WTC11 (cell line): ENCODE measurements at places on chromosomes 3 and 15. TPM values are rescaled to one million over a fixed set of nuclear protein-coding genes. Genes with fewer than 3 reads are reported as not detected.
A peak's percentile ranks its signal among the peaks of the same experiment; 100 is the strongest.

GRCh38 chr15:85976102-85976501 is 103.6 kb upstream of the AGBL1 start:
- H3K27ac ChIP-seq = no peak overlapping the region
- H3K36me3 ChIP-seq = no peaks in the 10 kb centered on the region
- DNase-seq = no peak
- H3K4me3 ChIP-seq = no peak overlapping the region

The RHCG gene
- total RNA-seq = 0.23 to 0.37 TPM (median 0.31 TPM) in 3 replicates

DNA sequence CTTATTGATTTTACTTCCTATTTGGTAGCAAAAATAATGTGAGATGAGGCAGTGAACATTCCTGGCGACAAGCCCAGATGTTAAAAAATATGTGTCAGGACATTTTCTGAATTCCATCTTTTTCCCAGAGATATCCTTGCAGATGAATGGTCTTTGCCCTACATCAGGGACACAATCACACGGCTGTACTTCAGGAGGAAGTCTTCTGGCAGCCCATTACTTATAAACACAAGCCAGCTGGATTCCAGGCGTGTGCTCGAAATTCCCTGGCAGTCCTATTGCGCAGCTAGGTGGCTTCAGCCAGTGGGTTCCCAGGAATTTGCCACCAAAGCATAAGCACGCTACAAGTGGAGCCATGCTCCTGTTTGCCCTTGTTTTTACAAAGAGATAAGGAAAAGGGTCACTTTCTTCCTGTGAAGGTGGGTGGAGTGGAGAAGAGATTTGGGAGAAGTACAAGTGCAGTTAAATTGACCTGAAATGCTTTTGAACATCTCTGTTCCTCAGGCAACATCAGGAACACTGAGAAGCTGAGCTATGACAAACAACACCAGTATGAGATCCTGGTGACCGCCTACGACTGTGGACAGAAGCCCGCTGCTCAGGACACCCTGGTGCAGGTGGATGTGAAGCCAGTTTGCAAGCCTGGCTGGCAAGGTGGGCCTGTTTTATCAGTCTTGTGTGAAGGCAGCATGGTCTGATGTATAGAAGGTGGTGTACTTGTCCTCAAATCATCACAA is 257.1 kb upstream of the TRIM42 start:
- H3K36me3 ChIP-seq = no peaks in the 10 kb centered on the region
- H3K4me1 ChIP-seq = peaks cover 25% of the 10 kb centered on the region
- DNase-seq = no peak
- peaks cover 12% of the 10 kb centered on the region for H3K27me3 ChIP-seq

The RASL12 gene
- 5.6 to 6.8 TPM (median 6.5 TPM) in 3 replicates for total RNA-seq

- no peak overlapping the region for H3K4me3 ChIP-seq
- H3K36me3 ChIP-seq = peaks cover 4% of the 10 kb centered on the region; the same call in 1 of the 2 replicates
- no peak for DNase-seq
- no peaks in the 10 kb centered on the region for H3K27me3 ChIP-seq
- no peak overlapping the region for H3K27ac ChIP-seq
Observed at GRCh38 chr3:42718338-42718737, 15.7 kb upstream of the HHATL start.

- no peak for DNase-seq
- H3K27ac ChIP-seq = no peak overlapping the region
- peaks cover 5% of the 10 kb centered on the region; the same call in 1 of the 2 replicates for H3K36me3 ChIP-seq
- H3K4me3 ChIP-seq = no peak overlapping the region
- peaks cover 3% of the 10 kb centered on the region; the same call in 1 of the 2 replicates for H3K27me3 ChIP-seq
Observed at GRCh38 chr15:28060005-28060404, 39.1 kb downstream of the OCA2 start.

The C3orf49 gene
- not detected in 3 replicates for total RNA-seq

DNA sequence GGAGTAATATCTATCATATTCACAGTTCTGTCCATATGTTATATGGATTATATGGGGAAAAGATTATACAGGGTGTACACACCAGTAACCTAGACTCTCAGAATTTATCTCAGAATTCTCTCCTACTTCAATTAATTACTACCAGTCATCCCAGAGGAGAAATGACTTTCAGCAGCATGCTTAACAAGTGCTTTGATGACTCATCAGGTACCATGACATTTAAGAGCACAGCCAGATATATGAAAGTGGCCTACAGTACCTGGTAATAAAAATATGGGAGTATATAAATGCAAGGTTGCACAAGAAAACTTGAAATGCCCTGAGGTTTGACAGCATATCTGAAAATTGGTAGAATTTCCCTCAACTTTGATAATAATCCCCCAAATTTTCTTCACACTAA is 1273.0 kb downstream of the OTOL1 start:
- H3K27me3 ChIP-seq = peaks cover 57% of the 10 kb centered on the region
- H3K36me3 ChIP-seq = peaks cover 20% of the 10 kb centered on the region
- H3K27ac ChIP-seq = no peak overlapping the region
- no peak for DNase-seq
- H3K4me1 ChIP-seq = peaks cover 9% of the 10 kb centered on the region
- no peak overlapping the region for H3K4me3 ChIP-seq

GRCh38 chr3:30183421-30183820 is 423.0 kb upstream of the TGFBR2 start:
- no peaks in the 10 kb centered on the region for H3K27me3 ChIP-seq
- no peaks in the 10 kb centered on the region for H3K36me3 ChIP-seq
- no peak overlapping the region for H3K4me3 ChIP-seq
- peaks cover 7% of the 10 kb centered on the region for H3K4me1 ChIP-seq

DNA sequence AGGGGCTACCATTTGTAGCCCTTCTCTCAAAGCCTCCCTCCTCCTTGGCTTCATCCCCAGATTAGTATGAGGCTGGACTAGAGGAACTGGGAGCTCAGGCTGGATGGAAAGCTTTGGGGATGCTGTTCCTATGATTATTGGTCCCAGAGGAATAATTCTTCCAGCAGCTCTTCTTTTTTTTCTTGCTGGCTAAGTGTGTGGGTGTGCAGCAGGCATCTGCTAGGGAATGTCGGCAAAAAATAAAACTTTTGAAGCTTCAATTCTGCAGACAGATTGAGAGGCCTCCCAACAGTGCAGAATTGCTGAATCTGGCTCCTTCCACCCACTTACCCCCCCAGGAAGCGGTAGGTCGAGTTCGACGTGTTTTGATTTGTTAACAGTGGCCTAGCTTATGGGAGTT is 138.5 kb upstream of the ANKRD28 start:
- H3K4me3 ChIP-seq = no peak overlapping the region
- peaks cover 2% of the 10 kb centered on the region; the same call in 1 of the 2 replicates for H3K4me1 ChIP-seq
- no peak for DNase-seq
- peaks cover 9% of the 10 kb centered on the region for H3K36me3 ChIP-seq
- no peak overlapping the region for H3K27ac ChIP-seq

DNA sequence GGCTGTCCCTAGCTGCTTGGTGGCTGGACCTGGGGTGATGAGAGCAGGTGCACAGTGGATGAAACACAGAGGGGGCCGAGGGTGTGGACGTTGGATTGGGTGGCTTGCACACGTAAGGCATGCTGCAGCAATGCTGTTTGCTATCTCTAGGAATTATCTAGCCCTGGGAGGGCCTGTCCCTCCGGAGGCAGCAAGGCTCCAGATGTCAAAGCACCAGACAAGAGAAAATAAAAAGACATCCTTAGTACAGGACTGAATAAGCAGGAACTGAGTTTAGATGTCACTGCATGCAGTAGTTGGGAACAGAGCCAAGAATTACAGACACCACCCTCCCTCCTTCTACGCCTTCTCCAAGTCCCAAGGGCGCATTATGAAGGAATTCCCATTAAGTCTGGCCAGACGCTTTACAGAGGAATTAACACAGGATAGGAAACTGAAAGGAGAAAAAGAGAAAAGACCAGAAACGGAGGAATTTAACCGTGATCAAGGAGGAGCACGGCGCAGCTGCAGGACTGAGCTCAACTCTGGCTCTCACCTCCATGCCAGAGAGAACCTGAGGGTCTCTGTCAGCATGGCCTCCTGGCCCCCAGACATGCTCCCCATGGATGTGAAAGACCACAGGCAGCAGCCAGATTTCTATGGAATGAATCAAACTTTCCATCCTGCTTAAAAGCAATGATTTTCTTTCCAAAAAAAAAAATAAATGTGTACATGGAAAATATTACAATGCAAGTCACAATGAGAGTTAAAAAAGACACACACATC is 13.8 kb downstream of the ATP10A start:
- no peak overlapping the region for H3K27ac ChIP-seq
- no peaks in the 10 kb centered on the region; the same call in 1 of the 2 replicates for H3K27me3 ChIP-seq
- H3K4me3 ChIP-seq = peak overlapping the region; percentile 77
- H3K4me1 ChIP-seq = peaks cover 58% of the 10 kb centered on the region

- peaks cover 20% of the 10 kb centered on the region for H3K36me3 ChIP-seq
- no peak for DNase-seq
- H3K4me3 ChIP-seq = 0 out of 2 replicates have a peak overlapping the region, but pooled peaks have one; percentile 5
- H3K27me3 ChIP-seq = peaks cover 16% of the 10 kb centered on the region
- H3K4me1 ChIP-seq = peaks cover 66% of the 10 kb centered on the region
Observed at GRCh38 chr3:149575961-149576564, 81.8 kb downstream of the WWTR1 start.

The RASGRP1 gene
- 2.7 to 2.8 TPM (median 2.7 TPM) in 3 replicates for total RNA-seq

- no peak for DNase-seq
- no peak overlapping the region for H3K4me3 ChIP-seq
- no peaks in the 10 kb centered on the region for H3K36me3 ChIP-seq
- H3K27me3 ChIP-seq = no peaks in the 10 kb centered on the region
Observed at GRCh38 chr3:71277341-71277740, 306.2 kb downstream of the FOXP1 start.

- H3K4me3 ChIP-seq = no peak within 1 kb of the TSS
- DNase-seq = peak; percentile 28
- H3K27ac ChIP-seq = peak within 1 kb of the TSS; percentile 66
- peaks cover 18% of the 10 kb centered on the region for H3K4me1 ChIP-seq
Observed at GRCh38 chr3:12759097-12759679, at the start of gene TMEM40. Gene TMEM40, minus strand, starts transcription at chr3:12759259. Its CDS starts 9,427 bp downstream, at chr3:12749832.

The PLAAT1 gene
- 3.9 to 5.0 TPM (median 4.8 TPM) in 3 replicates for total RNA-seq

The GOLGA8G gene
- not detected in 3 replicates for total RNA-seq

The EPHB3 gene
- 5.3 to 11.4 TPM (median 6.3 TPM) in 3 replicates for total RNA-seq

DNA sequence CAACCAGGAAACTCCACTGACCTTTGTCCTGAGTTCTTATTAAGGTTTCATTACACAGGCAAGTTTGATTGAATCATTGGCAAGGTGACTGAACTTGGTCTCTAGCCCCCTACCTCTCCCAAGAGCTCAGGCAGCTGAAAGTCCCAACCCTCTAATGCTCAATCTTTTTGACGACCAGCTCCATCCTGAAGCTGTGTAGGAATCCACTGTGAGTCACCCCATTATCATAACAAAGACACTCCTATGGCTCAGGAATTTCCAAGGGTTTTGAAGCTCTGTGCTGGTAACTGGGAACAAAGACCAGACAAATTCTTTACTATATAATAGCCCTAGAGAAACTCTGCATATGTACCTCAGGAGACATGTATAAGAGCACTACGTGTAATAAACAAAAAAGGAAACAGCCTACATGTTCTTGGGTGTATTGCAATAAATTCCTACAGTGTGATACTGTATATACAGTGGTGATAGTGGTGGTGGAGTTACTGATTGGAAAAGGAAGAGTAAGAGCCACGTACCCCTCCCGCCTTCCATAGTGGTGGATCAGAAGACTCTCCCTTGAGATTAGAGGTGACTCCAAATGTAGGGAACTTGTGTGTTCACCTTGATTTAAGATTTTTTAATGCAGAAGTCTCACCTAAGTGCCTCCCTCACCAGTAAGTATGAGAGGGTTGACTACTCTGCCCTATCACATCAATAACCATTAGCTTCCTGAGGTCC is 116.6 kb downstream of the ST8SIA2 start:
- H3K4me3 ChIP-seq = no peak overlapping the region
- peaks cover 74% of the 10 kb centered on the region for H3K36me3 ChIP-seq

DNA sequence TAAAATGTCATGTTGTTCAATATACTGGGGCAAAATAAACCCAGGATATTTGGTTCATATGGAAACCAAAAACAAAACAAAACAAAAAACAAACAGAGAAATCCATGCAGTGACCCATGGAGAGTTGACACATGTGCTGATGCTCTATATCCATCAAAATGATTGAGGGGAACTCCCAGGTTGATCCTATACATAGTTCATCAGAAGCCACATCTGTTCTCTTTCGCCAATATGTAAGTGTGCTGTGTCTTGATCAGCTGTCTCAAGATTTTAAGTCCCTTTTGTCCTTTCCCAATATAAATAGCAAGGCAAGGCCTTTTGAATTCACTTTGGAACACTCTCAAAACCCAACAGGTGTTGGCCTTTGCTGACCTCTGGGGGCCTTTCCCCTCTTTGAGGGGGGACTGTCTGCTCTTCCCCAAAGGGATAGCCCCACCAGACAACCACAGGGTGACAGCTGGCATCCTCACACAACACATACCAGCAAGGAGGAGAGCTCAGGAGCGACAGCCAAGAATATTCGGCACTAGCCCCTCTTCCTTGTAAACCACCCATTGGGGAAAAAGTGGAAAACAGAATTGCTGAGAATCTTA is 209.4 kb upstream of the CD96 start:
- no peaks in the 10 kb centered on the region for H3K36me3 ChIP-seq
- peaks cover 43% of the 10 kb centered on the region for H3K27me3 ChIP-seq
- H3K4me1 ChIP-seq = peaks cover 16% of the 10 kb centered on the region
- DNase-seq = no peak

DNA sequence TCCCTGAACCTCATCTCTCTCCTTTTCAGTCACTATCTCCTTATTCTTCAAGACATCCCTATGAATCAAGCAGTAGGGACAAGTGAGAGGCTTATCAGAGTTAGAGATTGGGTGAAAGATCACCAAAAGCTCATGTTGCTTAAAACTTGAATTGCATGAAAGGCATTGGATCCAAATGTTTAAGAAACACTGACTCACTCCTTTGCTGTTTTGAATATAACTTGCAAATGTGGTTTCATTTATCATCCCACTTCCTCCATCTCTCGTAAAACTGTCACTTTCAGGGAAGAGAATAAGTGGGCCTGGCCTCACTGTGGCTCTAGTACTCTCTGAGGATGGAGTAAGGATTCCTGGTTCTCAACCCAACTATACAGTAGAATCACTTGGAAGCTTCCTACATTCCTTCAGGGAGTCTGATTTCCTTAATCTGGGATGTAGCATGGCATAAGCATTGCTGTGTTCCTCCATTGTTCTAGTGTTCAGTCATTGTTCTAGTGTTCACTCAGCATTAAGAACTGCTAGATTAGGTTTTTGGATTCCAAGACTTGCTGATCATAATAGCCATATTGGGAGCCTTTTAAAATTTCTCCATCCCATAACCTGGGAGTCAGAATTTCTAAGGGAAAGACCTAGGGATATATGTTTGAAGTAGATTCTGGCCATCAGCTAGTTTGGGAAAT is 171.8 kb downstream of the TMEM108 start:
- no peak overlapping the region for H3K4me3 ChIP-seq
- H3K27ac ChIP-seq = peak overlapping the region; percentile 31; the same call in 1 of the 2 replicates

- no peak overlapping the region for H3K4me3 ChIP-seq
- no peak overlapping the region for H3K27ac ChIP-seq
- no peaks in the 10 kb centered on the region for H3K4me1 ChIP-seq
- H3K36me3 ChIP-seq = peaks cover 40% of the 10 kb centered on the region
- 0 out of 2 replicates have a peak, but pooled peaks cover 4% of the 10 kb centered on the region for H3K27me3 ChIP-seq
- DNase-seq = no peak
Observed at GRCh38 chr3:76212679-76213078, 427.3 kb upstream of the ZNF717 start.

The BNC1 gene
- 0.11 TPM in 1 of 3 replicates, not detected in the others for total RNA-seq

- no peak for DNase-seq
- H3K27me3 ChIP-seq = peaks cover 2% of the 10 kb centered on the region; the same call in 1 of the 2 replicates
- peaks cover 32% of the 10 kb centered on the region for H3K4me1 ChIP-seq
Observed at GRCh38 chr3:10371789-10372188, 50.9 kb upstream of the SEC13 start.

GRCh38 chr3:159804726-159805410 is 183.8 kb upstream of the IL12A start:
- H3K36me3 ChIP-seq = no peaks in the 10 kb centered on the region
- no peak overlapping the region for H3K27ac ChIP-seq

- H3K36me3 ChIP-seq = no peaks in the 10 kb centered on the region
- no peak for DNase-seq
- no peaks in the 10 kb centered on the region for H3K4me1 ChIP-seq
- peak overlapping the region; percentile 20; the same call in 1 of the 2 replicates for H3K27ac ChIP-seq
Observed at GRCh38 chr3:155846119-155846518, 8.1 kb downstream of the SLC33A1 start.

The WDR93 gene
- total RNA-seq = 0.09 TPM in 1 of 3 replicates, not detected in the others

The SHC4 gene
- total RNA-seq = 0.44 to 0.63 TPM (median 0.46 TPM) in 3 replicates
